ENCODE measurements at places on chromosomes 13 and 19.

DNA sequence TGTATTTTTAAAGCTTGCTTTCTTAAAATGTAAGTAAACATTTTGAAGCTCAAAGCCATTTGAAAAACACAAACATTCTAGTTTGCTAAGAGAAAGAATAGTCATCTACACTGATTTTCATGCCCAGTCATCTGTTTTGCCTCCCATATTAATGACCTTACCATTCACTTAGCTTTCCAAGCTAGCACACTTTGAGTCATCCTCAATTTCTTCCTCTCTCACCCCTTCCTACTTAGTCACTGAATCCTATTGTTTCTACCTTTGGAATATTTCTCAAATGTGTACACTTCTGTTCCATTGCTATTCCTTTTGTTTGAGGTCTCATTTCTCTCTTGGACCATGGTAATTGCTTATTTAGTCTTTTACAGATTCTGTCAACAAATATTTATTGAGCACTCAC, 7.3 kb upstream of the HS6ST3 start:
- no peak for DNase-seq

DNA sequence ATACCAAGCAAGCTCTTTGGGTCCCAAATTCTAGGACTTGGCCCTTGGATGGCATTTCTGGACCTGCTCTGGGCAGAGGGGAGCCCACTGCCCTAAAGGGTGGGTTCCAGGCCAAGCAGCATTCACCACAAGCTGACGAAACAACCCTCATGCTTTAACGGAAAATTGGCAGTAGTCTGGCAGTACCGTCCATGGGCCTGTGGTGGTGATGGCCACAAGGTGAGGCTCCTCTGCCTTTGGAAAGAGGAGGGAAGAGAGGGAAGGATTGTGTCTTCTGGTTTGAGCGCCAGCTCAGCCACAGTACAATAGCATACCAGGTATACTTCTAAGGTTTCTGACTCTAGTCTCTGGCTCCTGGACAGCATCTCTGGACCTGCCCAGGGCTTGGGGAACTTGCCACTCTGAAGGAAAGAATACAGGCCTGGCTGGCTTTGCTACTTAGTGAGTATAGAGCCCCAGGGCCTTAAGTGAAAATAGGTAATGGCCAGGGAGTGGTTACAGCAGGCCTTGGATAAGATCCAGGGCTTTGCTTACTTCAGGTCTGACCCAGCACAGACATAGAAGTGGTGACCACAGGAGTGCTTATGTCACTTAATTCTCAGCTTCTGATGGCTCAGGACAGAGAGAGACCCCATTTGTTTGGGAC, 595.5 kb downstream of the LMO7 start:
- no peak for DNase-seq

GRCh38 chr19:19259741-19260140, 13.4 kb downstream of the TM6SF2 start:
- no peak for DNase-seq

DNA sequence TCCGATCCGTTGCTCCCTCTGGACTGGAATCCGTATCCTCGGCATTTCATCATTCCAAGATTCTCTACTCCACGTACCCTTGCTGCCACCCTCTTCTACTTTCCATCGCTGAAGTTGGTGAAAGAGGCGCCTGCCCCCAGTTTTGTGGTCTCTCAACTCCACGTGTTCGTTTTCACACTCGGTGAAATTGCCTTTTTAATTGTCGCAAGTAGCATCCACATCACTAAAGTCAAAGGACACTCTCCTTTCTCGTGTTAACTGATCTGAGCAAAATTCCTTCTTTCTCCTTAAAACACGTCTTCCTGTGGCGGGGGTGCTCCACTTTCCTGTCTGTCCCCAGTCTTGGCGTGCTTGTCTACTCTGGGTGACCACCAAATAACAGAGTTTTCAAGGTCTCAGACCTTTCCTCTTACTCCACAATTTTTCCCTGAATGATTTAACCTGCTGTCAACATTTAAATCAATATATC, 1.1 kb upstream of the TMTC4 start:
- no peak for DNase-seq

DNA sequence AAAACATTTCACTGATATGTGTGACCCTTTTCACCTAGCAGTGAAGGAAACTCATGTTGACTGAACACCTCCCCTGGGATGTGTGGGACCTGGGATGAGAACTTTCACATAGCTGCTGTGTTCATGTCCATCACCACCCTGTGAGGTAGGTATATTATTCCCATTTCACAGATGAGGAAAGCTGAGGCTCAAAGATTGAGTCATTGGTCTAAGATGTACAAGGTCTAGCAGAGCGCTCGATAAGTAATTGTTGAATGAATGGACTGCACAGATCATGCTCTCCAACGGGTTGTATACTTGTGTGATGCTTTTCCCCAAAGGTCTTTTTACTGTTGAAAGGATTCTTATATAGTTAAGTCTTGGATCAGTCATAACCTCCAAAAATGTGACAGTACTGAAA, 75.6 kb upstream of the TSC22D1 start:
- DNase-seq: no peak

DNA sequence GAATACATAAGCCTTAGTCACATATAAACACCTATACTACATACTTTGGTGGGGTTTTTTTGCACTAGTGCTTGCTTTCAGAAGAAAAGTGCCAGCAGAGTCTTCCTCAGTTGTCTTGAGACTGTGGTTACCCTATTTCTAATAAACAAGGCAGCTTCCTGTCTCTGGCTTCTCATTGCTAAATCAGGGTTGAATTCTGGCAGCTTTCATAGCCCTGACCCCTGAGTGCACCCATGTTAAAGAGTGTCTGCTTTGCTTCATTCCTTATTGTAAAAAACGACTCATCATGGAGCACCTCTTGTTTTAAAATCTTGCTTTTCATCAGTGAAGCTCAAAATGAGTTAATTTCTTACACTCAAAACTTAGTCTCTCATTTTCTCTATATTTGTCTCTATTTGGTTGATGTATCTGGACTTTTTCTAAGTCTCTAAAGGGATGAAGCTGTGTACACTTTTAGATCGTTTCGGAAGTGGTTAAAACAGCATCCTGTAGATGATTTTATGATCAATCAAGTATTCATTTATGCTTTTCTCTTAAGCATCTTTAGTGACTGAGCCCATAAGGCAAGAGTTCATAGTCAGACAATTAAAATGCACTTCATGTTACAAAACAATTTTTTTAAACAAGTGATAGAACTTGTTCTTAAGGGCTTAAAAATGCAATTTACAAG, 72.1 kb downstream of the KLF12 start:
- DNase-seq: no peak

All from vagina (tissue), 2 donors.